ENCODE measurements at places on chromosomes 1 and 21.

- no peak for DNase-seq
Measured at GRCh38 chr1:152977614-152978013, 6.3 kb upstream of the SPRR1A start.

DNA sequence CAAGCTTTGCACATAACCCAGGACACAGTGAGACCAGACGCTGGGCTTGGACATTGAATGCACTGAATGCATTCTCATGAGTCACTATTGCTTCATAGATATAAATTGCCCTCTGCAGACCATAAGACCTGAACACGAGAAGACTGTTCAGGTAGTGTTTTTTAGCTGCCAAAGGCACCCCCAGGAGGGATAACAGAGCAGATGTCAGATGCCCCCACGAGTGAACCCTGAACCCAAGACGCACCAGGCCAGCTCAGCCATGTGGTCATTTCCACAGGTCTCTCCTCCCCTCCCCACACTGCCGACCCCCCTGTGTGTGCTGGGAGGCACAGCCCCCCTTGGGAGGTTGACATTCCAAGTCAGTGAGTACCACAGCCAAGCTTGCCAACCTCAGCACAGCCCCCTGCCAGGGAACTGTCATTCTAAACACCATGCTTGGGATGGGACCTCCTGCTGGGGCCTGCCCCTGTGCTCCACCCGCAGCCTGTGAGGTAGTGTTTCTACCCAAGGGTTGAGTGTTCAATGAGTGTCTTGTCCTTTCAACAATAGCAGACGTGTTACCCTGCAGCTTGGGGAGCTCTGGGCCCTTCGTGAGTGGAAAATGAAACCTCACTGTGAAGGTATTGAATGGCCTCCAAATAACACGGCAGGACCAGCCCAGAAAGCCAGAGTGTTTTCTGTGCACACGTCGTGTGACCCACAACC lies 68.2 kb downstream of the PSMG1 start:
- no peak for DNase-seq

DNA sequence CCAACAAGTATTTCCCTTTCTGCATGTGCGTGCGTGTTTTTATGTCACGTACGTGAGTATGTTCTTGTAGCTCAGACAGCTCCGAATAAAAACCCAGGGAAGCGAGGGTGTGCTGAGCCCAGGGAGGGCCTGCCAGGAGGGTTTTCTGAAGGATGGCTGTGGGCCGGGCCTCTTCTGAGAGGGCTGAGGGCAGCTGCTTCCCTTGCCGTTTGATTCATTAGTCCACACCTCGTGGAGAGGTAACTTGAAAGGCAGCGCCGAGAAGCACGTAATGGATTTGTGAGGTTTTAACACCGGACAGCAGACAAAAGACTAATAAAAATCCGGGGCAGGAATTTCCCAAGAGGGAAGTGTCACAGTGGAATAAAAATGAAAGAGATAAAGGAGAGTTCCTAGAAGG lies 29.5 kb downstream of the CD247 start:
- no peak for DNase-seq

GRCh38 chr1:168691541-168691940 lies 37.5 kb downstream of the DPT start:
- DNase-seq: no peak

DNA sequence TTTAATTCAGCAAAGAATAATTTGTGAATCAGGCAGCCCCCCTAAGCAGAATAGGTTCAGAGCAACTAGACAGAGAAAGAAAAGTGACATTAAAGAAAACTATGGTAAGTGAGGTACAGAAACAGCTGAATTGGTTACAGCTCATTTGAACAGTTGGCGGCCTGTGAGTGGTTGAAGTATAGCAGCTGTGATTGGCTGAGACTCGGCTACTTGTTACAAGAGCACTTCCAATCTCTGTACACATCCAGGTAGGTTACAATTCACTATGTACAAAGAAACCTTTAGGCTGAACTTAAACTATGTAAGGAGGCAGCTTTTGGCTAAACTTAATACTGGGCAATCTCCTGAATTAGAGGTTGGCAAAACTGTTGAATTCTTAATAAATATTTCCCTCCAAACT lies 171.1 kb upstream of the LHX8 start:
- DNase-seq: no peak

GRCh38 chr1:67414574-67414973 lies 15.6 kb downstream of the SERBP1 start:
- DNase-seq: no peak

GRCh38 chr1:159089184-159089791 lies 12.7 kb upstream of the AIM2 start:
- no peak for DNase-seq

- DNase-seq: no peak
Measured at GRCh38 chr21:33816174-33816573, 99.4 kb downstream of the ATP5PO start.
